ENCODE measurements at places on chromosomes 2 and 18.

- DNase-seq: no peak
These were observed 124.0 kb upstream of the SEC11C start for GRCh38 chr18:59015531-59016152.

DNA sequence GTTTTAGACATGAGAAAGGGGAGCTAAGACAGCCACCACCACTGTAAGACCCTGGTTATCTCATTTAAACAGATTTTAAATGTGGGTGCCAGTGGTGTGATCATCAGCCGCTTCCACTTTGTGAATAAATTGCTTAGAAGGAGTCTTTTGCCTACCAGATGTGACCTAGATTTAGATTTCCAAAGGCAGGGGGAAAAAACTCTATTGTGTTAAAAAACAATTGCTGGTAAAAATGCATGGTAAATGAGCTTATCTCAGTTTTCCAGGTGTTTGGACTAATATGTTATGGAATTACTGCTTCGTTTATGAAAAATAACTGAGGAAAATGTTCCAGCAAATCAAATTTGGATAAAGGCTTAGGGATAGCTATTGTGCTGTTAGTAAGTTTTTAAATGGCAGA lies 466.3 kb upstream of the RAB12 start:
- DNase-seq: no peak

GRCh38 chr2:64792300-64792699 lies 138.6 kb upstream of the SERTAD2 start:
- no peak for DNase-seq

GRCh38 chr2:20560891-20561636 lies 89.8 kb downstream of the HS1BP3 start:
- DNase-seq: no peak

DNA sequence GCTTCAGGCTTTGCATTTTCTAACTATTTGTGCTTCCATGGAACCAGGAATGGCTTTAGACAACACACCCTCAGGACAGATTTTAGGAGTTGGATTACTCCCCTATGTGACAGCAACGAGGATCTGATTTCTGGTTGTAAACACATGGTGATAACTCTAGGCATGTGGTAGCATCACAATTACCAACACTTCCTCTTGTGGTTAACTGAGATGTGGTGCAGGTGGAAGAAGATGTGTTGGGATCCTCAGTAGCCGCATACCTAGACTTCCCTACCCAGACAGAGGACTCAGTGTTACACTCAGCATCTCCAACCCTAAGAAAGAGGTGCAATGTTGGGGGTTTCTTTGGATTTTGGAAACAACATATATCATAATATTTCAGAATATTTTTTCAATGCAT lies 234.8 kb downstream of the DOK6 start:
- DNase-seq: no peak

DNA sequence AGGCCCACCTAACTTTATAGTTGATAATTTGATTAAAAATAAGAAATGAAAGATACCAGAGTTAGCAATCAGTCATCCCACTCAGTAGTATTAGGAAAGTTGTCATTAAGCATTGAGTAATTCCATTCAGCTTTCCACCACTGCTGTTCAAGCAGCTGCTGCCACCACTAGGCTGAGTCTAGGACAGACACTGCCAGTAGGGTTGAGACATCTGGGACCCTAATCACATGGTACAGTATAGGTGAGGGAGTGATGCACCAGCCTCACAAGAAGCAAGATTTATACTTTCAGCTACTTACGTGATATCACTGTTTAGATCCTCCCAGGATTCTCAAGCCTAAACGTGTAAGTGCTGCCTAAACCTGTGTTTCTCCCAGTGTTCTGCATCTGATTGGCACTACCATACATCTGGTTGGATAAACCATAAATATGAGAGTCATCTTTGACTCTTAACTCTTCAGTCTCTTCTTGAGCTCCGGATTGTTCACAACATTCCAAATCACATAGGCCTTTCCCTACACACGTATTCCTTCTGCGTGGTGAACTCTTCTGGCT lies 3.2 kb downstream of the UBXN4 start:
- DNase-seq: no peak

DNA sequence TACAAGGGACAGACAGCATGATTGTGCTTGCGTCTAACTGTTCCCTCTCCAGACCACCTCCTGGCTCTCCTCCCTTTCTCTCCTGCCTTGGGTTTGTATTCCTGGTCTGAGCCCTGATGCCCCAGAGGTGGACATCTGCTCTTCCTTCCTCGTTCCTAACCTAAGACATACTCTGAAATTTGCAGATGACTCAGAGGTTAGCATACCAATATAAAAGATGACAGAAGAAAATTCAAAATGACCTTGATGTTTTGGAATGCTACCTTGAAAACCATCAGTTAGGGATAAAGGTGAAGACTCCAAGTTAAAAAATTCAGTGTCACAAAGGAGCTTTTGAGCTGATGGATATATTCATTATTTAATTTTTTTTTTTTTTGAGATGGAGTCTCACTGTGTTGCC lies 12.9 kb downstream of the SMYD1 start:
- no peak for DNase-seq

- no peak for DNase-seq
These were observed 101.2 kb upstream of the FSHR start for GRCh38 chr2:49255409-49255971.

- peak; percentile 68 for DNase-seq
These were observed 73.0 kb downstream of the CTNNA2 start for GRCh38 chr2:79585701-79586433.

DNA sequence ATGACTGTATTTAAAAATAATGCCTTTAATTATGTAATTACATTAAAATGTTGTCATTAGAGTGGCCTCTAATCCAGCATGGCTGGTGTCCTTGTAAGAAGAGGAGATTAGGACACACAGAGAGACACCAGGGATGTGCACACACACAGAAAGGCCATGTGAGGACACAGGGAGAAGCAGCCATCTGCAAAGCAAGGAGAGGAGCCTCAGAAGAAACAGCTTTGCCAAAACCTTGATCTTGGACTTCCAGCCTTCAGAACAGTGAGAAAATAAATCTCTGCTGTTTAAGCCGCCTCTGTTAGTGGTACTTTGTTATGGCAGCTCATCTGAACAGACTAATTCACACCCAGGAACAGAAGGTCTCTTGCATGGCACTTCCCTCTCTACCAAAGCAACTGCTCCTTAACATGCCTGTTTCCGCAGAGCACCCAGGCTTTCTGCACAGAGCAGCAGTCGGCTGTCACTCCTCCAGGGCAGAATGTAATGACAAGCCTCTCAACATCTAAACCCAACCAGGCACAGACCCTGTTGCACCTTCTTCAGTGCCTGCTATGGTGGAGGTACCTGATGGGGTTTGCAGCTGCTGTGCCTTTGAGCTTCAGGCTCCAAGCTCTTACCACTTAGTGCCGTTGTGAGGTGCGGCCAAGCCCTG lies 377.7 kb downstream of the TDRD15 start:
- DNase-seq: no peak

GRCh38 chr18:31954349-31954748 lies 11.4 kb upstream of the TRAPPC8 start:
- DNase-seq: peak; percentile 5

GRCh38 chr2:26185954-26186770 lies 13.3 kb downstream of the GAREM2 start:
- DNase-seq: no peak

- DNase-seq: no peak
These were observed 355.8 kb downstream of the ARL6IP6 start for GRCh38 chr2:153074207-153074606.

DNA sequence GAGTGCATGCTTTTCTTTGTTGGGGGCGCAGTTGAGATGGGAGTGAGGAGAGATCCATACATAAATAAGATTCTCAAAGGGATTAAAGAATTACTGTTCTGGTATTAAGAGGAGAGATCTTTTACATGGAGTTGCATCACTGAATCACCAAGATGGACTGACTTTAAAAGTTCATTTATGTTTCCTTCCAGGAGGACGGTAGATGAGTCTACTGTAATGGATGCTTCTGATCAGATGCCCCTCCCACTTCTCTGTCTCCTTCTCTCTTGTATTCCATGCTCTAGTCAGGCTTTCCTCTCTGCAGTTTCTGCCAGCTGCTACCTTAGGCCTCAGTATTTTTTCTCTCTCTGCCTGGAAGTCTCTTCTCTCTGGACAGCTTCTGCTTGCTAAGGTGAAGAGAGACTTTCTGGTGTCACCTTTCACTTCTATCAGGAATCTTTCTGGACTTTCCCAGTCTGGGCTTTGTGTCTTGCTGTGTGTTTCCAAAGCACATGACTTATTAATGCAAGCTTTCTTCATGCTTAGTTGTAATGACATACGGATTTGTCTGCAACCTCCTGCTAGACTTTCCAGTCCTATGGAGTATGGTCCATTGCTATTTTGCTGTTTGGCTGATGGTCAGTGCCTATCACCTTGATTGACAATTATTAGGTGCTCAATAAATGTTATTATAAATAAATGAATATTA lies 23.6 kb downstream of the FAM171B start:
- no peak for DNase-seq

GRCh38 chr2:39492095-39492590 lies 55.1 kb upstream of the MAP4K3 start:
- peak; percentile 93 for DNase-seq

- DNase-seq: no peak
These were observed 95.7 kb upstream of the EPC2 start for GRCh38 chr2:148548716-148549400.

DNA sequence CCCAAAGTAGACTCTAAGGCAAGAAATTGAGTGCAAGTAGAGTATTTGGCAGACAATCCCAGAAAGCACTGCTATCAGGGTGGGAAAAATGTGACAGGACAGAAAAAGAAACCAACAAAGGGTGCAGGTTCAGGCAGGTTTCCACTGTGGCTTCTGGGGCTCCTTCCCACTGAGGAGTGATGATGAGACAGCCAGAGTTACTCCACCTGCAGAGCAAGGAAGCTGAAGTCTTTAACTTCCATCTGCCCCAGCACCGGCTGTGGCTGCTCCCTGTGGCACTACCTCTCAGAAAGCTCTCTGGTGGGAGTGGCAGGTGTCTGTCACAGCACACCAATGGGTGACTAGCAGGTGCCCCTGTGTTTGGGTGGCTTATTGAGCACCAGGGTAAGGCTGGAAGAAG lies 37.6 kb upstream of the ACKR3 start:
- no peak for DNase-seq
